ENCODE measurements at places on chromosomes 1 and 21.
A peak's percentile ranks its signal among the peaks of the same experiment; 100 is the strongest.

DNA sequence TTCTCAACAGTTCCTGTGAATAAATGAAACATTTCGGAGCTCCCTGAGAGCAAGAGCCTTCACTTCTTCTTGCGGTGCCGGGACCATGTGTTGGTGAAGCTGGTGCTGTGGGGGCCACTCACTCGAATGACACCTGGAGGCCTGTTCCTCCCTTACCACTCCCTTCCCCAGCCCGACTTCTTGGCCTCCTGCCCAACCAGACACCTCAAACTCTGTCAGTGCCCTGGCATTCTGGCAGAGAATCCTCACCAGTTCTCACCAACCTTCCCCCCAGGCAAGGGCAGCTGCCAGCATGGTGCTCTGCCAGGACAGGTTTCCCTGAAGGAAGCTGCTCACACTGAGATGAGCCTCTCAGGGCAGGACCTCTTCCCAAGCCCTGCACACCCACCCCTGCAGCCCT lies 68.3 kb downstream of the MPZL1 start:
- DNase-seq = no peak

DNA sequence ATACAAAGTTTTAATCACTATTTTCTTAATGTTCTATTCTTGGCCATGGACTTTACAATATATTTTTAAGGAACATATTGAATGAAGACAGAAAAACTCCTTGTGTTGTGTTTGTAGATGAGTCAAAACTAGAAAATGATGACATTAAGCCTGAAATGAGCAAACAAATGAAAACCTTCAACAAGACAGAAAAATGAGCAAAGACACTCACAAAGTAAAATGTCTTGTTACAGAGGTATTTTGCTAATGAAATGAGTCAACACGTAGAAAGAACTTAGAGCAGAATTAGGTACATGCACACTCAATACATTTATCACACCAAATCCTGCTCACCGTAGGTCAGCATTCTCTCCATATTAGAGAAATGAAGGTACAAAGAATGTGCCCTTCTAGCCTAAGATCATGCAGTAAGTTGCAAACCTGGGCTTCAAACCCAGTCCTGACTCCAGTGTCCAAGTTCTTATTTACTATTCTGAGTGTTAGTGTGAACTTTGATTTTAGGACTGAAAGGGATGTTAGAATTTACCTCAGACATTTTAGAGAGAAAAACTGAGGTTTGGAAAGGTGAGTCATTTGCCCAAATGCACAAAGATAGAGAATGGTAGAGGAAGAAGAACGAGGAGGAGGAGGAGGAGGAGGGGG lies 133.9 kb upstream of the SGIP1 start:
- no peak for DNase-seq

GRCh38 chr1:21436488-21437340 lies 3.2 kb upstream of the NBPF3 start:
- no peak for DNase-seq

DNA sequence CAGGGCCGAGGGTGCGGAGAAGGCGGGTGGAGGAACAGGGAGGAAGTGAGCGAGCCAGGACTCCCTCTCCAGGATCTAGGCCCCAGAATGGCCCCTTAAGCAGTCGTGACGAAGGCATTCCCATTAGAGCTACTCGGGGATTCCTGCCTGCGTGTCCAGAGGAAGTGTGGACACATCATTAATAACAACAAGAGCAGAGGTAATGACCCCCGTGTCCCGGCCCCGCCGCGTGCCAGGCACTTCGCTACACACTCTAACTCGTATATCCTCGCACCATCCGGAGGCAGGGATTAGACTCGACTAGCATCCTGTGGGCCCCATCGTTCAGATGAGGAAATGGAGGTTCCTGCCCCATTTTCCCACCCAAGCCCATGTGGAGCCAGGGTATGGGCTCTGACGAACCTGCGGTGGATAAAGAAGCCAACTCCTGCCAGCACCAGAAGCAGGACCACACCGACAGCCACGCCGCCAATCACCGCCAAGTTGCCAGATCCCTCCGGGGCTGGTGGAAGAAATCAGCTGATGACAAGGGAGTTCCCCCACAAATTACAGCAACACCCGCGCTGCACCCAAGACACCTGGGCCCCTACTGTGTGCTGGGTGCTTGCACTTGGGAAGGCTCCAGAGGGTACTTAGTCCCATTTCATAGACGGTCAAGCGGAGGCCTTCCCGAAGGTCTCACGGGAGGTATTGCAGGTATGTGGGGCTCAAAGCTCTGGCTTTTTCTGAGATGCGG lies 21.6 kb downstream of the EPHA2 start:
- DNase-seq = no peak

DNA sequence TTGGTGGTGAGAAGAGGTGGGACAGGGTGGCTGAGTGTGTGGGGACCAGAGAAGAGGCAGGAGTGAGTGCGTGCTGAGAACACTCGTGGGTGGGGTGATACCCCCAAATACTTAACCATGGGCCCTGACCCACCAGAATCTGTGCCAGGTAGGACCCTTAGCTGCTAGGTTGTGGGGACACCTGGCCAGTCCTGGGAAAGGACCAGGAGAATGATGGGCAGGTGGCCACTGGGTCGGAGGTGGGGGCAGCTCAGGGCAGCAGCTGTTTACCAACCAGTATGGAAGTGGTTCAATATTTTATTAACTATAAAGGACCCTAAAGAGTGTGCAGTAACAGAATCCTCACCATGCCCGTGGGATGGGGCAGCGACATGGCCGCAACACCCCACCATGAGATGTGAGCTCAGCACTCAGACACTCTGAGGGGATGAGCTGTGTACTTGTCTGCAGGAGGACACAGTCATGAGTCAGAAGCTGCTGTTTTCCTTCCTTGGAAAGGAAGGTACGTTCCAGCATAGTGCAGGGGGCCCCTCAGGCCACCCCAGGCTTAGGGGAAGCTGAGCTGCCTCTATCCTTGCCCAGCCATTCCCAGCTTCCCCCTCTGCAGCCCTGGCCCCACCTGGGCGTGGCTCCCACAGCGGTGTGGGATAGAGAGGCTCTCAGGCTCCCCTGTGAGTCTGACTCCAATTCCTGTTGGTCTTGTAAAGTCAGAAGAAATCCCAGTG lies 25.4 kb downstream of the TEX35 start:
- DNase-seq = no peak

DNA sequence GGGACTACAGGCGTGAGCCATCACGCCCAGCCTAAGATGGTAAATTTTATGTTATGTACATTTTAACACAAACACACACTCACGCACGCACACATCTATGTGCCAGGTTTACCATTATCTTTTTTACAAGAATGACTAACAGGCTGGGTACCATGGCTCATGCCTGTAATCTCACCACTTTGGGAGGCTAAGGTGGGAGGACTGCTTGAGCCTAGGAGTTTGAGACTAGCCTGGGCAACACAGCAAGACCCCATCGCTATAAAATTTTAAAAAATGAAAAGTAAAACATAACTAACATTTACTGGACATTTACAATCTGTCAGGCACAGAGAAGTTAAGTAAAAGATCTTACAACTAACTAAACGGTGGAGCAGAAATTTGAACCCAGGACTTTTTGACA lies 14.7 kb downstream of the GATAD2B start:
- no peak for DNase-seq

- no peak for DNase-seq
Observed at GRCh38 chr1:20125100-20125499, 5.8 kb upstream of the PLA2G2D start.

- no peak for DNase-seq
Observed at GRCh38 chr1:208848854-208849253, 604.7 kb upstream of the PLXNA2 start.

DNA sequence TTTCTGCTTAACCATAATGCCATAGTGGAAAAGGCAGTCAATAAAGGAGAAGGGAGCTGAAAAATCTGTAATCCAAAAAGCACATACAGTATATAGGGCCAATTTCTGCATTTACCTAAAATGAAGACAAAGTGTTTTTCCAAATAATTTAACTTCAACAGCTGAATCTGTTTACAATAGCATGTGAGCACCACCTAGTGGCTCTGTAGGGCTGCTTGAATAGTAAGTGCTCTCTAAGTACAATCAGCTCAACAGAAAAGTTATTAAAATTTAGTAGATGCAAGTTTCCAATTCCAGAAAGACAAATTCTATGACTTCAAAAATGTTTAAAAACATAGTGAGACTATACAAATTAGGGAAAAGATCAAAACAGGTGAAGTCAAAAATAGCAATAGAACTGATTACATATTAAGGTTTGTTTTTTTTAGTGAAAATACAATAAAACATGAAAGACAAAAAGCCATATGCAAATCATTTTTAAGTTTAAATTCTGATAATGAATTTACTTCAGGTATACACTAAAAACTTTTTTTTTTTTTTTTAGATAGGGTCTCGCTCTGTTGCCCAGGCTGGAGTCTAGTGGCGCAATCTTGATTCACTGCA lies 220.0 kb downstream of the SETD4 start:
- peak; percentile 78 for DNase-seq

DNA sequence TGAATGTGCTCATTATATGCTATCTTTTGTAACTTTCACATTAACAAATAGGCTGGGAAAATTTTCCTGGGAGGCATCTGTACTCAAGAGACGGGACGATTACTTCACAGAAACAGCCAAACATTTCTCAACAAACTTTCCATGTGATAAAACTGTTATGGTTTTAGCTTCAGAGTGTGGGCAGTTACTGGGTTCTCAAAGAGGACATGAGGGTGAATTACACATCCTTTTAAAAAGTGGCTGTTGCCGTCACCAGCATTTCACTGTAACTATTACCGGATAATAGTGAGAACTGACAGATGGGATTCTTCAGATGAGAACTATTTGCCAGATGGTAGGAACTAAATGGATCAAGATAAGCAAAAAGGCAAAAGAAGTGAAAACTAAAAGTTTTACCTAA lies 109.1 kb downstream of the APP start:
- no peak for DNase-seq

GRCh38 chr1:243786531-243786930 lies 63.5 kb downstream of the AKT3 start:
- no peak for DNase-seq

- DNase-seq = peak; percentile 85
Observed at GRCh38 chr1:78005755-78006154, 1.0 kb downstream of the DNAJB4 start.

DNA sequence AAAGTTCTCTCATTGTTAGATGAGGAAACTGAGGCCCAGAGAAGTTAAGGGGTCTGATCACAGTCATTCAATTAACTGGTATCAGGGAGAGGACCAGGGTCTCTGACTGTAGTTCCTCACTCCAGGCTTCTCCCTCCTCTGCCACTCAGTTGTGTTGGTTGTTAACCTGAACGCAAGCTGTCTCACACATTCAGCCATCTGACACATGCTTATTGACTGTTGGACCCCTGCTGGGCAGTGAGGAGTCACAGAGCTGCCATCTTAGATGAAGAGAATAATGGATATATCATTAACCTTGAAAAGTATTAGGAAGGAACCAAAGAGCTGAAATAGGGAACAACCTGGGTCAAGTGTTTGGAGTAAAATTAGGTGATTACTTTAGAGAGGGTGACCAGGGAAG lies 194.8 kb downstream of the ZZZ3 start:
- no peak for DNase-seq

DNA sequence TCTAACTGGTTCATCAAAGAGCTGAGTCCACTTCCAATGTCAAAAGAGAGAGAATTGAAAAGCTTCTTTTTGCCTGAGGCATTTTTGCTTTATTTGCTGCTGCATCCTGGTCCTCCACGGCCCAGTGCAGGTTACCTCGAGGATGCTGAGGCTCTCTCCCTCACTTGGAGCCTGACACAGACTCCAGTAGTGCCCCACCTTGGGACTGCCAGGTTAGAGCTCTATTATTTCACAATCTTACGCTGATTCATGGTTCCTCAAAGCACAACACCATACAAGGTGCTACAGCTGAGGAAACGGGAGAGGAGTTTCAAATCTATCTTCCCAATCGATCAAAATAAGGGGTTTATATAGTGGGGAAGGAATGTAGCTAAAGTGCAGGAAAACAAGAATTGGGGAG lies 13.6 kb upstream of the PLPPR4 start:
- DNase-seq = no peak

- no peak for DNase-seq
Observed at GRCh38 chr1:202146993-202147392, 2.5 kb upstream of the ARL8A start.

GRCh38 chr21:36297938-36298572 lies 21.9 kb upstream of the MORC3 start:
- no peak for DNase-seq

- no peak for DNase-seq
Observed at GRCh38 chr1:30649321-30649991, 73.9 kb downstream of the MATN1 start.

DNA sequence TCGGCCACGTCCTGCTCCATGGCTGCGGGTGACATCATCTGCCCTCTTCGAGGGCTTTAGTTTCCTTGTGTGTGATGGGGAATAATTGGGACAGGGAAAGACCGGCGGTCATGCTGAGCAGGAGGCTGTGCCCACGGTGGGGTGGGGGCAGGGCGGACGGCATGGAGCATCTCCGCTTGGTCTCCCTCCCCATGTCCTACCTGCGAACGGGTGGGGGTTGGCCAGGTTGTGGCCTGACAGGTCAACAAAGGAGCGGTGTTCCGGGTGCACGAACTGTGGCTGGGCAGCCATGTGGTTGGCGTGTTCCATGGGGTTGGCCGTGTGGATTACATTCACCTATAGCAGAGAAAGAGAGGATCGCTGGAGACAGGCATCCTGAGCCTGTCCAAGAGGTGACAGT lies 80.0 kb downstream of the PIK3CD start:
- no peak for DNase-seq

- no peak for DNase-seq
Observed at GRCh38 chr1:106458866-106459265, 597.6 kb upstream of the PRMT6 start.

Data from AG09319 (cell line).